ENCODE measurements at places on chromosomes 1 and 21.
A peak's percentile ranks its signal among the peaks of the same experiment; 100 is the strongest.

GRCh38 chr1:21794656-21795055 is 11.7 kb upstream of the USP48 start:
- no peak for DNase-seq

DNA sequence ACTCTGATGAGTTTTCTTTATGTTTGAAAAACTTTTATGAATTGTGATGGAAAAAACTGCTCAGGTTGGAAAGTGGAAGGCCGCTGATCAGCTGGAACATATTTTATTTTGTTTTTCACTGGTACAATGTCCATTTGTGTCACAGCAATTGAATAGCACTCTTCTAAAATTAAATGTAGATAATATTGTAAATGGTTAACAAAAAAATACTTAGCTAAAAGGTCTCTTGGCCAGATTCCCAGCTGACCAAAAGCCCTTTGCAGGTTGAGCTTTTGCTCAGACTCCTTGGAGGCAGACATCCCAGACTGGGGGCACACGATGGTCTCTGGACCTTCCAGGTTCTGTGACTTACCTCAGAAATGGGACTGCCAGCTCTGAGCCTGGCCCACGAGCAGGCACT is 26.3 kb downstream of the SAMD13 start:
- DNase-seq, result no peak

GRCh38 chr1:202890392-202890791 is 1.4 kb upstream of the RABIF start:
- DNase-seq, result no peak

DNA sequence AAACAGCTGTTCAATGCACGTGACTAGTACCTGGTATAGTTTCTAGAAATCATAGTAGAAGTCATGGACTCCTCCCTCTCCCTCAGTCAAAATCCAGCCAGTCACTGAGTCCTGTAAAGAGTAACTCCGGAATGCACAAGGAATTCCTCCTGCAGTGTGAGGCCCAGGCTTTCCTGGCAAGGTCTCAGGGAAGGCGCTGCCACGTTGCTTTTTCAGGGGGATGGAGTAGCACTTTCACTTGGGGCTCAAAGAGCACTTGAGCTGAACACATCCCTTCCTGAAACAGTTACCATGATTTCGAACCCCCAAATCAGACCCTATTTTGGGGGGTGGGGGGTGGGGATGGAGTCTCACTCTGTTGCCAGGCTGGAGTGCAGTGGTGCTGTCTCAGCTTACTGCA is 26.4 kb upstream of the LRRC8D start:
- DNase-seq, result no peak

- no peak for DNase-seq
Observed at GRCh38 chr1:21913258-21913657, 23.9 kb downstream of the HSPG2 start.

DNA sequence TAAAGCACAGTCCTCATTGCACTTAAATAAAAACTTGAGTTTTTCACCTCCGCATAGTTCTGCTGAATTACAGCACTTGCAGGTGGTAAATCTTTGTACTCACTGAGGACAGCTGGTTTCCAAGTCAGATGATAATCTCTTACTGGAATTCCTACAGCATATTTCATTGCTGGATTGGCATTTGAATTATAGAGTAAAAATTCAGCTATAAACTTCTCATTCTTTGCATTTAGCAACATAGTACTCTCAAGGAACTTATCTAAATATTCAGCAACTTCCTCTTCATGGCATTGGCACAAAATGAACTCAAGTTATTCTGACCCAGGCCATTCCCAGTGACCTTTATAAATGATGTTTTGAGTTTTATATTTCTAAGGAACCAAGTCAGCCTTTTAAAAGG is 23.4 kb downstream of the GORAB start:
- no peak for DNase-seq

DNA sequence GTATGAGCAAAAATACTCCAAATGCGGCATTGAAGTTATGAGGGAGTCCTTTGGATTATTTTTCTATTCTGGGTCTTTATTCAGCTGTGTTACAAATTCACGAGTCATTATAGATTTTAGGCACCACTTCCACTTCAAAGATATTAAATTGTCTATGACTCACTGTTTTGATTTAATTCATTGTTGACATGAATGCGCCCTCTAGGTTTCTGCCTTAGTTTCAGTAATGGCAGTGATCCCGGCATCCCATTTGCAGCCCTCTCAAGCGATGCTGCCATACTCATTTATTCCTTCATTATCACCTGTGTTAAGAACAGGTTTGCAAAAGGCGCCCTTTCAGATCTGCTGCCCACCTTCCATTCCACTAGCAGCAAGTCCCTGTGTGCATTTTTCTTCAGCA is 14.0 kb downstream of the RSPO1 start:
- DNase-seq, result no peak

GRCh38 chr1:151783796-151784195 is 6.5 kb downstream of the TDRKH start:
- no peak for DNase-seq

GRCh38 chr1:206506405-206507283 is 687 bp upstream of the RASSF5 start:
- no peak for DNase-seq

DNA sequence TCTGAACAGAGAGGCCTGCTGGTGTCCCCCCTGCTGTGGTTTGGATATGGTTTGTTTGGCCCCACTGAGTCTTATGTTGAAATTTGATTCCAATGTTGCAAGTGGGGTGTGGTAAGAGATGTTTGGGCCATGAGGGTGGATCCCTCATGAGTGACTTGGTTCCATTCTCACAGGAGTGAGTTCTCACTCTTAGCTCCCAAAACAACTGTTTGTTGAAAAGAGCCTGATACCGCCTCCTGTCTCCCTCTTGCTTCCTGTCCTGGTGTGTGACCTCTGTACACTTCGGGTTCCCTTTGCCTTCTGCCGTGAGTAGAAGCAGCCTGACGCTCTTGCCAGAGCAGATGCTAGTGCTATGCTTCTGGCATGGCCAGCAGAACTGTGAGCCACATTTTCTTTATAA is 60.5 kb downstream of the C21orf91 start:
- no peak for DNase-seq

- peak; percentile 17 for DNase-seq
Observed at GRCh38 chr1:230167419-230167852, 100.4 kb downstream of the GALNT2 start.

Measured in stimulated activated CD4-positive, alpha-beta T cell treated with anti-CD3 and anti-CD28 coated beads, Interleukin-12 subunit alpha, Interleukin-12 subunit beta, amount 100 ng/mL, for 24 hours (primary cell).